ENCODE measurements at places on chromosomes 12 and 14.
A peak's percentile ranks its signal among the peaks of the same experiment; 100 is the strongest.

DNA sequence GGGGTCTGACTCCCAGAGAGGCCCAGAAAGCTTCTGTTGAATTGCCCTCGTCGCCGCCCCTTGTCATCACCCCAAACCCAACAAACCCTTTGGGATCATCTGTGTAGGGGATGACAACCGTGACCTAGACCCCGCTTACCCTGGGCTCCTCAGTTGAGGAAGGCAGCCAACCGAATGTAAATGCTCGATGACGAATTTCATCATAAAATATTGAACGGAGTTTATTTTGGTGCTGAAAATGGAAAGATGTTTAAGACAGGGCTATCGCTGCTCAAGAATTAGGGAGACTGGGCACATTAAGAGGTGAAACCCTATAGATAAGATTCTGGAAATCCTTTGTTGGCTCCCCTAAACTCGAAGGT, 512 bp downstream of the ACTR10 start:
- DNase-seq = no peak

DNA sequence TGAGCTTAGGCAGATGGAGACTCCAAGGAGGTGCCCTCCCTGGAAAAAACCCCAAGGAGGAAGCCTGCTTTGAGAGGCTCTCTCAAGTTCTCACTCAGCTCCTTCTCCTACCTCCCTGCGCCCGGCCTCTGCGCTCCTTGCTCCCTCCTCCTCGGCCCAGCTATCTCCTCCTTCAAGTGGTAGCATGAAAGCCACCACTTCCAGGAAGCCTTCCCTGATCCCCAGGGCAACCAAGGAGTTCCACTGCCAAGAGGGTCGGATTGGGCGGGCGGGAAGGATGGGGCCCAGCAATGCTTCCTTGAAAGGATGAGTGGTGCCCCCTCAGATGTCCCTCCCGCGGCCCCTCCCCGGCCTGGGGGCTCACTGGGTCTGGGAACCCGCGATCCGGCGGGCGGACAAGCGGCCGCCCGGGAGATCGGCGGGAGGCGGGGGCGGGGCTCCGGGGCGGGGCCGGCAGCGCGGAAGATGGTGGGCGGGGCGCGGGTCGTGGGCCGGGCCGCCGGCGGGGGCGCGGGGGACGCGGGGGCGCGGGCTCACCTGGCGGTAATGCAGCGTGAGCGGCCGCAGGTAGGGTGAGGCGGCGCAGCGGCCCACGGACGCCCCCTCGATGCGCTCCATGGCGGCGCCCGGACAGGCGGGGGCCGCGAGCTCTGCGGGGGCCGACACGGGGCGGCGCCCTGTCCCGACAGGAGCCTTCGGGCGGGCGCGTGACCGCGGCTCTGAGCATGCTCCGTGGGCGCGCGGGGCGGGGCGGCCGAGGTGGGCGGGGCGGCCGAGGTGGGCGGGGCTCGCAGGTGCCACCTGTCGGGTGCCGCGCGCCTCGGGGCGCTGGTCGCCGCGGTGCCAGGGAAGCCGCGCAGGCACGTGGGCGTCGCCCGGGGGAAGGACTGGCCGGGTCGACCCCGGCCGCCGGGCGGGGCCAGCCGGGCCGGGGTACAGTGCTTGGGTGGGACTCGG, at the start of gene NUDT14:
Gene NUDT14 (minus strand): TSS at position 721 of the 957 bp plus-strand sequence. CDS start 103 bp downstream, at position 618.
- peak; percentile 74 for DNase-seq

DNA sequence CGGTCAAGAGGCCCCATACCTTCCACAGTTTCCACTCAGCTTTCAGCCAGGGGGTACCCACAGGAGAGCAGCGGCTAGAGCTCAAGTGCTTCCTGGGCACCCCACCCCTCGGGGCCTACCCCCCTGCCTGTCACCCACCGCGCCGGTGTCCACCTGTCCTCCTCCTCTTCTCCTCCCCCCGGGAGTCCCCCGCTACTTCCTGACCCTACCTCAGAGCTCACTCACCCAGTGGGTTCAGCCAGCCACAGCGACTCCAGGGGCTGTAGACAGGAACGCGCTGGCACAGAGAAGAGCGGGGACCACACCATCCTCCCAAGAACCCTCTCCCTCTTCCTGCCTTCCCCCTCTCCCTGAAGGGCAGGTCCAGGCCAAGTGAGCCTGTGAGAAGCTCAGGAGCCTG, 123.0 kb downstream of the ESRRB start:
- DNase-seq = no peak

GRCh38 chr14:87331991-87332390, 661.0 kb downstream of the GALC start:
- DNase-seq = peak; percentile 46

DNA sequence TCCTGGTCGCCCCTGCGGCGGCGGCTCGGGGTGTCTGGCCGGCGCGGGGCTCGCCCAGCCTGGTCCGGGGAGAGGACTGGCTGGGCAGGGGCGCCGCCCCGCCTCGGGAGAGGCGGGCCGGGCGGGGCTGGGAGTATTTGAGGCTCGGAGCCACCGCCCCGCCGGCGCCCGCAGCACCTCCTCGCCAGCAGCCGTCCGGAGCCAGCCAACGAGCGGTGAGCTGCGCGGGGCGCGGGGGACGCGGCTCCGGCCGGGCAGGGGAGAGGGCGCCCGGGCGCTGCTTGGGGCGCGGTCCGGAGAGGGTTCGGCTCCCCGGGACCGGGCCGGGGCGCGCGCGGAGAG, at the start of gene LGALS3:
Gene LGALS3 (plus strand): TSS at position 167 of the 342 bp plus-strand sequence. CDS start 8,122 bp downstream, outside the sequence.
- DNase-seq = peak; percentile 68

All from tongue (tissue), 3 donors.